ENCODE measurements at places on chromosomes 5 and 9.

- DNase-seq, result no peak
Measured at GRCh38 chr9:104817437-104817836, 53.5 kb downstream of the NIPSNAP3B start.

GRCh38 chr5:39014561-39014960 lies 59.6 kb downstream of the RICTOR start:
- DNase-seq, result no peak

DNA sequence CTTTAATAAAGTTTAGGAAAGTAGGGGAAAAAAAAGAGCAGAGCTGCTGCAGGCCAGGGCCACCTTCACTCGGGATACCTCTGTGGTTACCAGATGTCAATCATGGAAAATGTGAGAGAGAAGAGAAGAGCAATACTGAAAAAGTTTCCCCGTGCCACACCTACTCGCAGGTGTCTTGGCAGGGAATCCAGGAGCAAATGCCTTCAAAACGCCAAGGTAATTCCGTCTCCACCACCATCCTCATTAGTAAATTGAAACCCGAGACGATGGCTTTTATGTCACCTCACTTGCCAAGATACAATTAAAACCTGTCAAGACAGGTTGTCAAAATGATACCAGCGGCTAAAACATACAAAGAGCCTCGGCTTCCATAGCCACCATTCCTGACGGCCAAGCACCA lies 49.7 kb downstream of the FAM81B start:
- DNase-seq, result no peak

GRCh38 chr9:7166074-7166473 lies 408.3 kb downstream of the KDM4C start:
- no peak for DNase-seq

- DNase-seq, result no peak
Measured at GRCh38 chr5:86460519-86460918, 157.2 kb upstream of the COX7C start.

GRCh38 chr5:156363861-156364260 lies 36.9 kb downstream of the SGCD start:
- DNase-seq, result no peak

DNA sequence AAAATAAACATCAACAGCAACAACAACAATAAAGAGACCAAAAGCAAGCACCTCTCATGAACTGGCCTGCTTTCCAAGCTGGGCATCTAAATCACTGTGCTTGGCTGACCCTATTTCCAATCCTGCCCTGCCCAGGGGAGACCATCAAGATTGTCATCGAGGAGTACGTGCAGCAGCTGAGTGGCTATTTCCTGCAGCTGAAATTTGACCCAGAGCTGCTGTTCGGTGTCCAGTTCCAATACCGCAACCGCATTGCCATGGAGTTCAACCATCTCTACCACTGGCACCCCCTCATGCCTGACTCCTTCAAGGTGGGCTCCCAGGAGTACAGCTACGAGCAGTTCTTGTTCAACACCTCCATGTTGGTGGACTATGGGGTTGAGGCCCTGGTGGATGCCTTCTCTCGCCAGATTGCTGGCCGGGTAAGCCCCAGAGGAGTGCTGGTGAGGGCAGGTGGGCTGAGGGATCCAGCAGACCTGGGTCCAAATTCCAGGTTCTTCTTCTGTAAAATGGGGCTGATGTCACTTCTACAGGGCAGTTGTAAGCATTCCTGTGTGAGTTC lies 15.6 kb downstream of the PTGS1 start:
- no peak for DNase-seq

GRCh38 chr9:101307524-101308213 lies 77.1 kb downstream of the BAAT start:
- DNase-seq, result no peak

DNA sequence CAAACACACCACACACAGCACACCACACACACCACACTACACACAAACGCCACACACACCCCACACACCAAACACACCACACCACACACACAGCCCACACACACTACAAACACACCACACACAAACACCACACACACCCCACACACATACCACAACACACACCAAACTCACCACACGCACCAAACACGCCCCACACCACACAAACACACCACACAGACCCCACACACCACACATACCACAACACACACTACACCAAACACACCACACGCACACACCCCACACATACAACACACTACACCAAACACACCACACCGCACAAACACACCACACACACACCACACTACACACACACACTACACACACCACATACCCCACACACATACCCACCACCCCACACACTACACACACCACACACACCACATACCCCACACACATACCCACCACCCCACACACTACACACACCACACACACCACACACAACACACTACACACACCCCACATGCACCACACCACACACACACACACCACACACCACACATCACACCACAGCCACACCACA lies 151.2 kb downstream of the ERCC6L2 start:
- DNase-seq, result no peak

DNA sequence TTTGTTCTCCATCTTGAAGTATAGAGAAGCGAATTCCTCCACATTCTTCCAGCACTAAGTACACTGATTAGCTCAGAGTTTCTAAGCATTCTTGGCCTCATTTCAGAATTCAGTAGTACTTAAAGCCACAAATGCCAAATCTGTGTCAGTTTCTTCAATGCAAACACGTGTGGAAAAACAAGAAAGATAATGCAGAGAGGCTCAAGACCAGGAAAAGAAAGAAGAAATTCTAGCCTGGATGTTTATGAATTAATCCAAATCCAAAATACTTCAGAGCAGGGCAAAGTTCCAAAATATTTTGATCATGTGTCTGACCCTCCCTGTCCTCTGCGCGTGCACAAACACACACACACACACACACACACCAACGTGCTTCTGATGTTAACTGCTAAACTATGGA lies 457.6 kb downstream of the SLCO4C1 start:
- no peak for DNase-seq

- no peak for DNase-seq
Measured at GRCh38 chr5:2674456-2674855, 77.0 kb downstream of the IRX2 start.

DNA sequence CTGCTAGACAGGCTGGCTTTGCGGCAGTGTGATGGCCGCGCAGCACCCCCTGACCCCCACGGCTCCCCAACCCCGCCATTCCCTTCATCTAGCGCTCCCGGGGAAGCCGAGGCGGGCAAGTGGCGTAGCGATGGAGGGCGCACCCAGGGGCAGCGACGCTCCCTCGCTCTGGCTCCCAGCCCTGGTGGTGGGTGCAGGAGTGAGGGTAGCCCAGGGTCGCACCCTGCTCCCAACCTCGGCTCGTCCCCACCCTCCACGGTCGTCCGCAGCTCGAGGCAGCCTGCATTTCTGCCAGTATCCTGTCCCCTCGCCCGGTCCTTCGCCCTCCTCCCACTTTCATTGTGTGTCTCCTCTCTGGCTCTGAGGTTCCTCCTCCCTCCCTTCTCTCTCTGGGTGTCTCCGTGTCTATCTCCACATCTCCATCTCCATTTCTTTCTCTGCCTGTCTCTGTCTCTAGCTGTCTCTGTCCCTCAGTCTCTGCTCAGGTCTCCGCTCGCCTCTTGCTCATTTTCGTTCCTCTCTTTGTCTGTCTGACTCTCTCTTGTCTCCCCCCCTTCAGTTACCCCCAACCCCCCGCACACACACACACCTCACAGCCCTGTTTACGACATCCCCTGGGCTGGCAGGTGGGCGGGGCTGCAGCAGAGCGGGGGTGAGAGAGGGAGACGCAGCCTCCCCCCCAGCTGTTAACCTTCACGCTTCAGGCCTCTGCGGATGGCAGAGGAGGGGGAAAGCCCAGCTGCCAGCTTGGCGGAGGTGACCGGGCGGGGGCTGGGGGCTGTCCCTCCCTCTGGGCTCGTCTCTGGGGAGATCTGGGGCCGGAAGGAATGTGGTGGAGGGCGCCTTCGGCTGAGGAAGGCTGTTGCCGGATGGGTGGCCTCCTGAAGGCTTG lies 48.7 kb upstream of the PSD2 start:
- no peak for DNase-seq

GRCh38 chr5:10601246-10602030 lies 37.6 kb downstream of the ANKRD33B start:
- DNase-seq, result no peak

Measured in Jurkat, Clone E6-1 (cell line).